ENCODE measurements at places on chromosomes 11 and 22.

DNA sequence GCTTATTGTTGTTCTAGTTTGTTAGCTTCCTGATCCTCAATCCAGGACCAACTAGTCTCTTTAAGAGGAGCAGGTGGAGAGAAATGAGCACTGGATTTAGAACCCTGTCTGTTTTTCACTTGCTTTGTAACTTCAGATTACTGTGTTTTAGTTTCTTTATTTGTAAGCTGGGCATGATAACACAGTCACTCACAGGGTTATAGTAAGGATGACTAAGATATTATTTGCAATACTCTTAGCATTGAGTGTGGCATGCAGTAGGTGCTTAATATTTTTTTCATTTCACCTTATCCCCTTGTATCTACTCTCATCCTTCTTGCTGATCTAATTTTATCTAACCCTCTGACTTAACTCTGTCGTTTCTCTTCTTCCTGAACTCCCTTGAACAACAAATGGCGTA, 33.8 kb downstream of the DNHD1 start:
- no peak for DNase-seq

DNA sequence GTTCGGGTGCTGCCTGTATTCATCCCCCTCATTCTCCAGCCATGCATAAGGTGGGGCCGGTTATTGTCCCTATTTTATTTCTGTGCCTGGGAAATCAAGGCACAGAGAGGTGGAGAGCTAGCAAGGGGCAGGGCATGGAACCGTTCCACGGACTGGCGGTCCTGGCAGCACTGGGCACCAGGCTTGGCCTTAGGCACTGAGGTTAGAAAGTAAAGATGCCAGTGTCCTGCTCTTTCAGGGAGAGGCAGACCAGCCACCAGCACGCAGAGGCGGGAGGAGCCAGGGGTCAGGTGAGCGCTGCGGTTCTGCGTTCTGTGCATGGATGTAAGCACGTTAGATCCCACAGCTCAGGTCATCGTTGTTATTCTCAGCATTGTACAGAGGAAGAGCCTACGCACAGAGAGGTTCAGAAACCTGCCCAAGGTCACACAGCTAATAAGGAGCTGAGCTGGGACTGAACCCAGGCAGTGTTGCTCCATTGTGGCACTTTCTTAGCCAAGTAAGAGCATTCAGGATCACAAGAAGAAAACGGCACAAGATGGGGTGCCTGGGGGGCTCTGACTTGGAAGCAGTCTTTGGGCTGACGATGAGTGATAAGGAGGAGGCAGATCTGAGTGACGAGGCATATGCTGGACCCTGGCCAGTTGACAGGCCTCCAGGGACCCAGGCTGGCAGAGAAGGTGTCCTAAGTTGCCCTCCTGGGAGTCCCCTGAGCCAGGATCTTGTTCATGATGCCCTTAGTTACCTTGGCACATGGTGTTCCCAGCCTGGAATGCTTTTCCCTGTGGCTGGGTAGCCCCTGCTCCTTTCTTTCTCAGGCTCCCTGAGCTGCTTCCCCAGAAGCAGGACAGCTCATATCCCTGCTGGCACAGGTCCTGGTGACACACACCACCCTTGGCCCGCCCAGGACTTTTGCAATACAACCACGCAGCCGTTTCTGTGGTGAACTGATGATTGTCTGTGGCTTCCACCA, 41.1 kb downstream of the OSBPL5 start:
- DNase-seq, result no peak

DNA sequence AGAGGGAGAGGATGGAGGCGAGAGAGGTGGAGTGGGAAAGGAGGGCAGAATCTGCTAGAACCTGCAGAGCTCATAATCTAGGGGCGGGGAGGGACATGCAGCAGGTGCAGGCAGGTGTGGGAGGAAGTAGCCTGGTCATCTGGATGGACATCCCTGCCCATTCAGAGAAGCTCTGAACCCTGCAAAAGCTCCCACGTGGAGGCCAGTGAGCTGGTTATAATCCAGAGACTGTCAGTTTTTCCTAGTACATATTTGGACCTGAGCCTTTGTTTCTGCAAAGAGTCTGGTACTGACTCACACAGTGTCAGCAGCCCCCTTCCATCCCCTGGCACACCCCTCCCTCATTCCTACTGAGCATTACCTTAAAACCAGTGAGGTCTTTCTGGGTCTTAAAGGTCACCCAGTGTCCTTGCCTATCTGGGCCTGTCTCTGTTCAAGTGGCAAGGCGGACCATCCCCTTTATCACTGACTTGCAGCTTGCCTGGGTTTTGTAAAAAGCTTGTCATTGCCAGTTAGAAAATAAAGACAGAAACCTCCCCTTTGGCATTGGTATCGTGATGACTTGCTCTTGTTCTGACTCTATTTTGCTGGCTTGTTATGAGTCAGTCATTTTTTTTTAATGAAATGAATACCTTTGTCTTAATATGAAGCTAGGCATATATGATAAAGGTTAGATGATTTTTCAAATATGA, 26.1 kb downstream of the PTPRJ start:
- no peak for DNase-seq

GRCh38 chr22:19723232-19723982, at the start of gene GP1BB:
Gene GP1BB, plus strand, starts transcription at chr22:19723539. Its CDS starts 31 bp downstream, at chr22:19723570.
- no peak for DNase-seq

GRCh38 chr11:72039856-72040401, 40.4 kb downstream of the NUMA1 start:
- no peak for DNase-seq

- DNase-seq, result peak; percentile 39
Measured at GRCh38 chr11:65314501-65315203, at the start of gene CDC42EP2. Gene CDC42EP2, plus strand, starts transcription at chr11:65314866. Its CDS starts 6,033 bp downstream, at chr11:65320899.

DNA sequence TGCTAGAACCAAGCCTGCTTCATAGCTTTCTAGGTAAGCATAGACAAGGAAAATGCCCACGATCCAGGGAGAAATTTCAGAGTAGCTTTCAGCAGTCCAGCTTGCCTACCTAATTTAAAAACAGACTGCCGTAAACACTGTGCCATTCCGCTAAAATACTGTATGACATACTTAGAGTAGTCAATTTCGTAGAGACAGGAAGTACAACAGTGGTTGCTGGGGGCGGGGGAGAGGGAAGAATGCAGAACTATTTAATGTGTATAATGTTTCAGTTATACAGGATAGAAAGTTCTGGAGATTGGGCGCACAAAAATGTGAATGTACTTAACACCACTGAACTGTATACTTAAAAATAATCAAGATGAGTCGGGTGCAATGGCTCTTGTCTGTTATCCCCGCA, 56.7 kb downstream of the C11orf58 start:
- DNase-seq, result no peak

DNA sequence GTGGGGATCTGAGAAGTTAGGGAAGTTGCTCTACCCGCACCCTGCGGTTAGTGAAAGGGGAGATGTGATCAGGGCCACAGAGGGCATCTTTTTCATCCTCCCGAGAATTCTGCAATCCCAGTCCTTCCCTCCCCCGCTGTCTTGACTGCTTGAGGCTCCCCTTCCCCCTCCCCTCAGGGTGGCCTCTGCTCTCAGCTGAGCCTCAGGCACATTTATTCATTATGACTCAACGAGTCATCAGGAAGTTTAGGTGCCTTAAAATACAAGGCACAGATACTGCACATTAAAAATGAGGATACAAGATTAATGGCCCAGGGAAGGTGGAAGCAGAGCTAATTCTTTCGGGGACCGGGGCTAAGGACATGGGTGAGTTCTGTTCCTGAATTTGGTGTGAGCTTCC, 104.0 kb downstream of the CACNA1I start:
- no peak for DNase-seq

GRCh38 chr22:45574069-45574703, 71.5 kb downstream of the FBLN1 start:
- no peak for DNase-seq

DNA sequence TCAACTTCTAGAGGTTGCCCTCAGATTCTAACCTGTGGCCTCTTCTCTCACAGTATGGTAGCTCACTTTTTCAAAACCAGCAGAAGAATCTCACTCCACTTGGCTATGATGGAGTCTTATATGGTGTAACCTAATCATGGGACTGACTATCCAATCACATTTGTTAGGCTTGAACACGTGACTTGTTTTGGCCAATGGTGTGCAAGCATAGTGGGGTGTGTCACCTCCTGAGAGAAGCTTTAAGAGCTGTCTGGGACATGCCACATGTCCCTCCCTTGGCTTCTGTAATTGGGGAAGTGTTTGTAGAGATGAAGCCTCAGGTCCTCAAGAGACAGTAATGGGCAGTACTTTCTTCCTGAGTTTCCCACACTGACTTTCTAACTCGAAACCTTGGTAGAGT, 12.8 kb upstream of the SMIM38 start:
- DNase-seq, result no peak

DNA sequence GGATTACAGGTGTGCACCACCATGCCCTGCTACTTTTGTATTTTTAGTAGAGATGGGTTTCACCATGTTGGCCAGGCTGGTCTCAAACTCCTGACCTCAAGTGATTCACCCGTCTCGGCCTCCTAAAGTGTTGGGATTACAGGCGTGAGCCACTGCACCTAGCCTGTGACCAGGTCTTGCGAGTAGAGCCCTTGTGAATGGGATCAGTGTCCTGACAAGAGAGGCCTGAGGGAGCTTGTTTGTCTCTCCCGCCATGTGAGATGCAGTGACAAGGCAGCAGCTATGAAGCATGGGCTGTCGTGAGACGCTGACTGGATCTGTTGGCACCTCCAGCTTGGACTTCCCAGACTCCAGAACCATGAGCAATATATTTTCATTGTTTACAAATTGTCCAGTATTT, 69.3 kb downstream of the LRRC32 start:
- no peak for DNase-seq

GRCh38 chr22:25334162-25334490, 114.7 kb downstream of the CRYBB2 start:
- no peak for DNase-seq

- DNase-seq, result no peak
Measured at GRCh38 chr11:86234831-86235461, 9.6 kb upstream of the EED start.

GRCh38 chr22:50118557-50119168, 28.9 kb downstream of the MOV10L1 start:
- no peak for DNase-seq

GRCh38 chr11:110599207-110599606, 113.0 kb downstream of the ARHGAP20 start:
- DNase-seq, result no peak

GRCh38 chr11:119779195-119780071, 50.4 kb upstream of the NECTIN1 start:
- DNase-seq, result no peak

DNA sequence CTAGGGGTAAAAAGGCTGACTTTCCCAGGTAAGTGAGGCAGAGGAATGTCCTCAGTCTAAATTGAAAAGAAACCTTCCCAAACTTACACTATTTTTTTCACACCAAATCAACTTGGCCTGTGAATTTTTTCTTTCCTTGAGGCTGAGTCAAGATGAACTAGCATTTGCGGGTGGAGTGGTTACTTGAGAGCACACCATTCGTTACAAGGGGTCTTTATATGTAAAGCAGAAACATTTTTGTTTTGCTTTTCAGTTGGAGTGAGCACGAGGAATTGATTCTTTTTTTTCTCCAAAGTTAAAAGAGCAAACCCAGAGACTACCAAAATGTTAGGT, 36.4 kb downstream of the MAML2 start:
- no peak for DNase-seq

GRCh38 chr11:124737638-124738305, 2.0 kb upstream of the NRGN start:
- DNase-seq, result no peak

DNA sequence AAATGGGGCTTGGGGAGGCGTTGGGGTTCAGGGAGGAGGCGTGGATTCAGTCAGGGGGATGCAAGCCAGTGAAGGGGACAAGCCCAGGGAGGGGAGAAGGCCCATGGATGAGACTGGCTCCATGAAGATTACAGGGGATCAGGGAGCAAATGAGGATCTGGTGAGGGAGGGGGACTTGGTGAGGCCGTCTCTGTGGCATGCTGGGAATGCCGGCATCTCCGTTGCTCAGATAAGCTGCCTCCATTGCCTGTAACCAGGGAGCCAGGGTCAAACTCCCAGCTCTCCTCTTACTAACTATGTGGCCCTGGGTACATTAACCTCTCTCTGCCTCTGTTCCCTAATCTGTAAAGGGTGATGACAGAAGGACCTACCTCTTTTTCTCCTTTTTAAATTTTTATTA, 38.7 kb downstream of the TPBGL start:
- DNase-seq, result no peak

DNA sequence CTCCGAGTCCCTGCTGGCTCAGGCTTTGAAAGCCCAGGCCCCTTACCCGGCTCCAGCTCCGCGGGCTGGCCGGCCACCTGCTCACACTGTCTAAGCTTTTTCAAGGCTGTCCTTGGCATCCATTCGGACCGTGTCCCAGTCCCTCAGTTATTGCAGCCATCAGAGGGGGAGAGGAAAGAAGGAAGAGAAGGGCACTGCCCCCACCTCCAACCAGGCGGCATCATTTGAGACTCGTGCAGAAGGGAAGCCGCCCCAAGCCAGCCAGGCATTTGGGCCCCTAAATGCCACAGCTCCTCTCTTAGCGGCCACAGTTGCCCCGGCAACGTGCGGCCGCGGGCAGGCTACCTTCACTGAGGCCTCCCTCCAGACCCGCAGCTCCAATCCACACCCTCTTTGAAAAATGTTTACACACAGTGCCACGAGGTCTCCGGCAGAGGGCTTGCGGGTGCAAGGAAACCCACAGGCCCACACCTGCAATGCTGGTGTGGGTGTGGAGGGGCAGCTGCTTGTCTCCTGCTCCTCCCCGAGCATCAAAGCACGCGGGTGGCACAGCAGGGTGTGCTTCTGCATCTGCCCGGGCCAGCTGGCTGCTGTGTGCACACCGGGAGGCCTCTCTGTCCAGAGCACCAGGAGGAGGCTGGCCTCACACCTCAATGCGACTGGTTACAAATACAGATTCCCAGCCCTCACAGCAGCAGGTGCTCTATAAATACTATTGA, 124.4 kb downstream of the CTTN start:
- no peak for DNase-seq

DNA sequence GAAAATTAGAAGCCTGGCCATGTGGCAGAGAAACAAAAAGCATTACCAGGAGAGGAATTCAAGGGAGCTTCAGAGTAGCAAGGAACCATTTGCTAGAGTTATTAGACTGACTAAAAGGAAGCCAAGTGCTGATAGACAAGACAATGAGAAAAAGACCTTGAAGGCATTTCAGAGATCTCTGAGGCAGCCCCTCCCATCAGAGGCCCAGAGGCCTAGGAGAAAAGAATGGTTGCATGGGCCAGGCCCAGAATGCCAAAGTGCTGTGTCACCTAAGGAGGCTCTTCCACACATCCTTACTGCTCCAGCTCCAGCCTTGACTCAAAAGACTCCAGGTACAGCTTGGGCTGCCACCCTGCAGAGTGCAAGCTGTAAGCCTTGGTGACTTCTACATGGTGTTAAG, 61.8 kb upstream of the POU2AF2 start:
- no peak for DNase-seq

DNA sequence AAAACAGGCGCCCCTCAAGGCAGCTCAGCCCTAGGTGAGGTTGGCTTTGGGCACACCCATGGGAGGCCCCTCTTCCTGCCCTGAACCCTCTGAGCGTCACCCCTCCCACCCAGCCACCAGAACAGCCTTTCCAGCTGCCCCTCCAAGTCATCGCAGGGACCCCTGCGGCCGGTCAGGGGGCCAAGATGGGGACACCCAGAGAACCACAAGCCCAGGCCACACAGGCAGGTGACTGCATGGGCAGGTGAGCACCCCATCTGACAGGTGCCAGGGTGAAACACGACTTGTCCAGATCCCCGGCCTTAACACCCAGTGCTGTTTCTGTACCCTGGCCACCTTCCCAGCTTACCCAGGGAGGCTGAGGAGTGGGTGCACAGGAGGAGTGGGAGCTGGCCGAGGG, 24.6 kb upstream of the GRAMD4 start:
- DNase-seq, result no peak

Data from activated naive CD8-positive, alpha-beta T cell treated with anti-CD3 and anti-CD28 coated beads, Interleukin-2, amount 50 U/mL, for 16 hours (primary cell).